Astrocyte of the spinal cord (primary cell): ENCODE measurements at places on chromosomes 13 and 19.

GRCh38 chr19:33301144-33301899 lies 1.0 kb downstream of the CEBPA start:
- DNase-seq = no peak

DNA sequence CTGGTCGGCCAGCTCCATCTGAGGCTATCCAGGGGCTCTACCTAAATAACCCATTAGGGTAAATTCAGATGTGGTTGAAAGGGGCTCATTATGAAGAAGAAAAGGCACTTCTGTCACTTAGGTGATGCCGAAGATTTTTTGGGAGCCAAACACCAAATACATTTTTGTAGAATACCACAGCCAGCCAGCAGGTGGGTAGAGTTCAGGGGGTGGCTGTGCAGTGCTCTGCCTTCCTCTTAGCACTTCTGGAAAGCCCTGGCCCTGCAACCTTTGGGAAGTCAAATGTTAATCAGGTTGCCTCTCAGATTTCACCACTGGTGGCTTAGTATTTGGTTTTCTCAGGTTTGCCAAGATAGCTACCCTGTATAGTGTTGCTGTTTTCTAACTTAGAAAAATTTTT lies 18.5 kb upstream of the GPR18 start:
- DNase-seq = no peak

- no peak for DNase-seq
Observed at GRCh38 chr19:6478815-6479214, 2.8 kb downstream of the DENND1C start.

DNA sequence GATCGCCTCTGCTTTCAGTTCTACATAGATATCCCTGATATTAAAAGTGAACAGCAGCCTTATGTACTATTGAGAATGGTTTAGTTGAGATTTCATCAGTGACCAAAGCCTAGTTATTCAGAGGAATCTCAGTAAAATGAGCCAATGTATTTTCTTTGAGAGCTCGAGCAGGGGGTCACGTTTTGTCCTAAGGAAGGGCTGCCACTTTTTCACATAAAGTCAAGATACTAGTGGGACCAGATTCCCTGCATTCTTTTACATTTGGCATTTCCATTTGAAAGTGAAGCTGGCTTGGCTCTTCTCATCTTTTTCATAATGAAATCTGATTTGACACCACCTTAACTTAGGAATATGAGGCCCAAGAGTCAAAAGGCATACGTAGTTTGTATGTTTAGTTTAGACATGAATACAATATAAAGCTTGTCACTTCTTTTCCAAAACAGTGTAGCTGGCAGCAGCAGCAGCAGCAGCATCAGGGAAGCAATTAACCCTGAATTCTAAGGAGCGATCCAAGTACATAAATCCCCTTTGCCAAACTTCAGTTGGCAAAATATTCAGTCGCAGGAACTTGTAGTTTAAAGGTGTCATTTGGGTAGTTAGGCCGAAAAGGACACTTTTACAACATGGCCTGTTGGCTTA lies 1752.2 kb upstream of the PCDH20 start:
- peak; percentile 6 for DNase-seq

- no peak for DNase-seq
Observed at GRCh38 chr13:27261396-27261795, 9.2 kb upstream of the RASL11A start.
